Stimulated activated CD4-positive, alpha-beta T cell treated with anti-CD3 and anti-CD28 coated beads, Interleukin-4, amount 100 ng/mL, for 48 hours (primary cell): ENCODE measurements at places on chromosomes 13 and 19.

DNA sequence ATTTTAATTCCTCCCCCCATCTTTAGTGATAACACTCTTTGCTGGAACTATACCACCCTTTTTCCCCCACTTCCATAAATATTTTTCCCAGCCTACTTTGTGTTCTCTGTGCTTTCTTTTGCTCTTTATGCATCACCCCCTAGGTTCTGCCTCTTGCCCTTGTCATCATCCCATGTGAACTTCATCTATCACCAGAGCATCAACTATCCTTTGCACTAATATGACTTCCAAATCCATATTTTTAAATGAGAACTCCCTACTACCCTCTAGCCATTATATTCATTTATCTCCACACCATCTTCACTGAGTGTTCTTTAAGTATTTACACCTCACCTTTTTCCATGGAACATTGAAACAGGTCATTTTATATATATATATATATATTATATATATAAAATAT, 452.7 kb downstream of the FOXO1 start:
- no peak for DNase-seq

DNA sequence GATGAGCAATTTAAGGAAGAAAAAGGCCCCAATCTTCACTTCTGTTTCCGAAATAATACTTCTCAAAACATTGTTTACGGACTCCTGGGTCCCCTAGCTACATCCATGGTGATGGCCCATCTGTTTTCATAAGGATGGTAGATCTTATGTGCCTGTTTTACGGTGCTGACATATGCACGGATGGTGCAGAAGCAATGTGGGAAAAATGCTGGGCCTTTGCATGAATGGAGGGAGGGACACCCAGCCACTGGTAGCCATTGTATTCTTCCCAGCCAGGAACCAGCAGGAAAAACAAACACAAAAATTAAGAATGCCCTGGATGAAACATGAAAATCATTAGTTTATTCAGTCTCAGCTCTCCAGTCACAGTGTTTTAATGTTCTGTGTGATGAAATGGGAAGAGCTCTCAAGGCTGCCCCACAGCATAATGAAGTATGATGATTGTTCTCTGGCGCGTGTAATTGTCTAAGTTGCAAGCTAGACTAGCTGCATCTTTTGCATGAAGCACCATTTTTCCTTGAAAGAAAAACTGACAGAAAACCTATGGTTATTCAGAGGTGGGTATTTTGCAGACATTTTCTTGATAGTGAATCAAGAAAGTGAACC, 1201.1 kb upstream of the SLC10A2 start:
- no peak for DNase-seq

DNA sequence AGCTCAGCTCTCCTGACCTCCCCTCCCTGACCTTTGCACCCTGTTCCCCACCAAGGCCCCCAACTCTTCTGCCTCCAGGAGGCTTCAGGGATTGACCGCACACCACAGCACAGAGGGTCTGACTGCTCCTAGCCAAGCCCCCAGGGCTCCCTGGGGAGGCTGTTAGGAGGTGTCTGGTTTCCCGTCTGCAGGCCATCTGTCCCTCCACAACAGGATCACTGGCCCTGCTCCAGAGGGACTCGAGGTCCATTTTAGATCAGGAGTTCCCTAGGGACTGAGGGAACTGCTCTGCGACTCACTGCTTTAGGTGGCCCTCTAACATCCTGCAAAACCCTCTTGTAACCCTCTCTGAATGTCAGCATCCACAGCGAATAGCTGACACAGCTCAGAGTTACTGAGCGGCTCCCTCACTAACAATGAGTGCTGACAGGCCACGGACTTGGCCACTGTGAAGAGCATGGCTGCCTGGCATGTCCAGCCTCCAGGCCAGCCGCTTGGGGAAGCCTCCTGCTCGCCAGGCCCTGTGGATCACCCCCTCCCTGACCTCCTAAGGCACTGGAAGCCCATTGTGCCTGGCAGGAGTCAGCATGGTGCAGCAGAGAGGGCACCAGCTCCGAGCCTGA, 17.7 kb downstream of the GRIK5 start:
- DNase-seq: no peak

DNA sequence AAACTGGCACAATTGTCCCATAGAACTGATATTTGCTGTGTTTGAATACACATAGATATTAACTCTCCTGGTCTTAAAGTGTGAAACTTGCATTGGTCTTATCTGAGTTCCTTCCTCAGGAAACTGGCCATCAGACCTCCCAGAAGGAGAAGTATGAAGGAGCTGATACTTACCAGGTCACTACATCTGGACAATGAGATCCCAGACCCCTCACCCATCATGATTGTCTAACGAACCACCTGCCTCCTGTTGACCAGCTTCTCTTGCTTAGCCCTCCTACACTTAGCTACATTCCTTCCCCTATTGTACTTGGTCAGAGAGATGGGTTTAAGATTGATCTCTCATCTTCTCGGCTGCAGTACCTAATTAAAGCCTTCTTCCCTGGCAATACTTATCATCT, 413.3 kb downstream of the KCTD12 start:
- no peak for DNase-seq

DNA sequence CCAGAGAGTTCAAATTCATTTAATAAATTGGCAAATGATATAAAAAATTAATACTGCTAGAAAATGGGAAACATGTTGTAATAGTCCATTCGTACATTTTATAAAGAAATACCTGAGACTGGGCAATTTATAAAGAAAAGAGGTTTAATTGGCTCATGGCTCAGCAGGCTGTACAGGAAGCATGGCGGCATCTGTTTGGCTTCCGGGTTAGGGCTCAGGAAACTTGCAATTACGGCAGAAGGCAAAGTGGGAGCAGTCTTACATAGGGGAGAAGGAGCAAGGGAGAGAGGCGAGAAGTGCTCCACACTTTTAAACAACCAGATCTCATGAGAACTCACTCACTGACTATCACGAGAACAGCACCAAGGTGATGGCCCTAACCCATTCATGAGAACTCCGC, 512.0 kb downstream of the DACH1 start:
- DNase-seq: no peak

- no peak for DNase-seq
Observed at GRCh38 chr19:51127032-51127431, 2.3 kb downstream of the SIGLEC9 start.

GRCh38 chr13:26623125-26623524, 65.6 kb downstream of the WASF3 start:
- no peak for DNase-seq

DNA sequence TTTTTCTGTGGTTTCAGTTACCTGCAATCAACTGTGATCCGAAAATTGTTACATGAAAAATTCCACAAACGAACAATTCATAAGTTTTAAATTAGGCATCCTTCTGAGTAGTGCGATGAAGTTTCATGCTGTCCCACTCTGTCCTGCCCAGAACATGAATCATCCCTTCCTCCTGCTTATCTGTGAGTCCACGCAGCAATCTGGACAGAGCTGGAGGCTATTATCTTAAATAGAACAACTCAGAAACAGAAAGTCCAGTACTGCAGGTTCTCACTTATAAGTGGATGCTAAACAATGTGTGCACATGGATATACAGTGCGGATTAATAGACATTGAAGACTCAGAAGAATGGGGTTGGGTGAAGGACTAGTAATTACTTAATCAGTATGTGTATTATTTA, 583.7 kb upstream of the SPRY2 start:
- DNase-seq: no peak

DNA sequence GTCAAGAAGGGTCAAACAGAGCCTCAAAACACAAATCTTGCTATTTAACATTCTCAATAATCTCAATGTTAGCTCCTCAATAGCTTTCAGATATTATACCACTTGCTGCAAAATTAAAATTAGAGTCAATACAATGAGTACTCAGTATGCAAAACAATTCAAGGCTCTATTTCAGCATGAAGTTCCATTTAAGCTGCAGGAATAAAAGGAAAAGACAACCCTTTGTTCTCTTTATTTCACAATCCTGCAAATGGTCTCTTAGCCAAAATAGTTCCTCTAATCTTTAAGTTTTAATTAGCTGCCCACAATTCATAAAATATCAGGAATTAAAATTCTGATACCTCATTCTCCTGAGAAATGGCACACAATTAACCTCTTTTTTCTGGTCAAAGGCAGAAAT, 40.5 kb upstream of the DCT start:
- DNase-seq: no peak

GRCh38 chr13:51107996-51108395, 3.1 kb downstream of the C13orf42 start:
- DNase-seq: no peak

DNA sequence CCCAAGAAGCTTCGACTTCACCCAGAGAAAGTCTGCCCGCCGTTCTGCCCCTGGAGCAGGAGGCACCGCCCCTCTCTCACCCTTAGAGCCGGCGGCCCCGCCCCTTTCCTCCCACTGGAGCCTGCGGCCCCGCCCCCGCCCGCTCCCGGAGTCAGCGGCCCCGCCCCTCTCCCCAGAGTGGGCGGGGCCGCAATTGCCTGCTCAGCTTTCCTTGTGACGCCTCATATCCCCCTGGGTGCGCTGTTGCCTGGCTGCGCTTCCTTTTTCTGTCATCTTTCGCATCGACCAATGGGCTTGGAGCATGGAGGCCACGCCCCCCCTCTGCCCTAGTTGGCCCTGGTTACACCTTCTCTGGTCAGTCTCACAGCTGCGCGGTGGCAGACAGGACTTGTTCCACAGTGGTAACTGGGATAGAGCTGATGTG, 38.2 kb upstream of the ZNF492 start:
- DNase-seq: no peak

GRCh38 chr19:5364674-5365073, 24.1 kb upstream of the PTPRS start:
- DNase-seq: no peak

GRCh38 chr13:50060718-50061117, 45.5 kb downstream of the KCNRG start:
- DNase-seq: no peak

- no peak for DNase-seq
Observed at GRCh38 chr13:68810660-68811059, 1297.0 kb upstream of the ATXN8OS start.

DNA sequence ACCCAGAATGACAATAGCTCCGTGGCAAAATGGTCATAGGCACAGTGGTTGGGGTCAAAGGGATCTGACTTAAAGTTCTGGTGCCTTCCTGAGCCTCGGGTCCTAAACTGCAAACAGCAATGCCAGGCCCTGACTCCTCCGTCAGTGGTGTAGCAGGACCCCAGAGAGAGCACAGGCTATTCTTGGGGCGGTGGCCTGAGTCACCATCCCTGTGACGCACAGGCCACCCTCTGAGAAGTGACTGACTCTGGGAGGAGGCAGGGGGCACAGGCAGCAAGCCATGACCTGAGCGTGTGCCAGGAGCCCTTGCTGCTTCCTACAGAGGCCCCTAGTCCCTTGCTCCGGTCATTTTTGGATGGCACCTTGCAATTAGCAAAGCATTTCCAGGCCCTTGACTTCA, 18.7 kb downstream of the PLVAP start:
- no peak for DNase-seq

DNA sequence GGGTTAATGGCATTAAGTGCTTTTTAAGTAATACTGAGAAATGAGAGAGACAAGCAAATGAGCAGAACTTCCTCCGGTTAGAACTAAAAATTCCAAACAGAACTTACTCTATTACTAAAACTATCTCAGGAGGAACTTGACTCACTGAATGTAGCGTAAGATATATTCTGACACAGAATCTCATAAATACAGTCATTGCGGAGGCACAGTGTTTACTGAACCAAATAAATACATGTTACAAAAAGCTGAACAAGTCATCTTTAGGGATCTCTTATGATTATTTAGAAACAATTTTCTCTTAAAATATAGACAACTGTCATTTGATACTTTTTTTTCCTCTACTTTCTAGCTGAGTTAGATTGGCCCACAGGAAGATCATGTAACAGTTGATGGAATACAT, 283.1 kb downstream of the KLF12 start:
- DNase-seq: no peak

GRCh38 chr13:30690282-30691188, 44.8 kb upstream of the ALOX5AP start:
- no peak for DNase-seq

- DNase-seq: peak; percentile 44
Observed at GRCh38 chr19:49333811-49334288, 1.4 kb upstream of the CD37 start.

- DNase-seq: no peak
Observed at GRCh38 chr13:77866971-77867370, 51.7 kb downstream of the EDNRB start.

GRCh38 chr19:35212241-35212640, 16.3 kb downstream of the FAM187B start:
- no peak for DNase-seq

DNA sequence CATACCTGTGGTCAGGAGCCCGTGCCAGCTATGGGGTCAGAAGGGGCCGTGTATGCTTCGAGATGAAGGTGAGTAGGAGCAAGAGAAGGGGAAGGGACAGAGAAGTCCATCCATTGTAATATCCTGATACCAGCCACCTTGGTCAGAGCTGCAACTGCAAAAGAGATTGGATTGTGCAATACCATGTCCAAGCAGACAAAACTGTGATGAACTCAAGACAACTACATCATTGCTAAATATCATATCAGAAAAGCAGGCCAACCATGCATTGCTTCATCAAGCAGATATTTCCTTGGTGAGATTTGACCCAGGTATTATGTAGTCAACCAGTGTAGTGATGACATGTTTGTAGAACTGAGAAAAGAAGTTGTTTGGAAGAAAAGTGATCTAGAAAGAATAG, 12.1 kb downstream of the HNRNPUL1 start:
- DNase-seq: no peak
